NCI-H1048 (cell line): ENCODE measurements at places on chromosomes 16 and 17.

DNA sequence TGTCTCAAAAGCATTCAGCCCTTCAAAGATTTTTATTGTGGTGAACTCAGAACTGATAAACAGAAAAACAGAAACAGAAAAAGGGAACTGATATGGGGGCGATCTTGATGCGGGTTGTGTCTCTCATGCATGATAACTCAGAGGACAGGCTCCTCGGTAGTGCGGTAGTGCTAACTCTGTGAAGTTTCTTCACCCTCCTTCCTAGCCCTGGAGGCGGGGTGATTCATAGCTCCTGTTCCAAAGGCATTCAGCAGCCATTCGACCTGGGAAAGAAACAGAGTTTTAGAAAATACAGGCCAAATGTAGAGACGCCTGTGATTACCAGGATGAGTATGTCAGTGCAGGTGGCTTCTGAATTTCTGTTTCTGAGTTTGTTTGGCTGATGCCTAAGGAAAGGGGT is 5.5 kb upstream of the MAF start:
- DNase-seq: no peak

GRCh38 chr17:78027121-78027520 is 68.6 kb downstream of the TNRC6C start:
- DNase-seq: no peak

DNA sequence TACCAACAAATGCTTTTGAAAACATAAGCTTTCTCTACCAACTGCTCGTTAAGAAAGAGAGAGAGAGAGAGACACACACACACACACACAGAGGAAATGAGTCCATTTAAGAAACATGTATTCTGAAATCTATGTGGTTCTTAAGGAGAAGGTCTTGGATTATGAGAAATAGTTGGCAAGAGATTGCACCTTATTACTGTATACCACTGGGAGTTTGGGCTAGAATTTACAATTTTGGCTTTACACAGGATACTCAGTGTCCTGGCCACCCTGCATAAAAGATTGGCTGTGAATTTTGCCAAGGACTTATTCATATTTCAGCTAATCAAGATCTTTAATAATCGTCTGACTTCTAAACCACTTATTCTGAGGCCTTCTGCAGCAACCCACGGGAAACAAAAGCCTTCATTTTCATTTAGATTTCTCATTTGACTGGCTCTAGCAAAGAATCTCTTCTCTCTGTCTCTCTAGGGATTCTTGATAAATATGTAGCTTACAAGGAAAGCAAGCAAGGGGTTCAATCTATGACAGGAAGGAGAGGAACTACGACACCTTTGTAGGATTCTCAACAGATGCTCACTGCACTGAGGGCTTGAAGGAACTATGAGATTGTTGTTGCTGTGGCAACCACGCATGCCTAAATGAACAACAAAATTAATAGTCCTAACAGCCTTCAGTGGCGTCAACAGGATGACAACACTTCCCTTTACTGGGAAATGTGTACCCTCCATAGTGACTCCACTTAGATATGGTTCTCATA is 75.3 kb upstream of the GNAO1 start:
- no peak for DNase-seq

- DNase-seq: no peak
Observed at GRCh38 chr17:4354862-4355514, 11.5 kb downstream of the UBE2G1 start.

DNA sequence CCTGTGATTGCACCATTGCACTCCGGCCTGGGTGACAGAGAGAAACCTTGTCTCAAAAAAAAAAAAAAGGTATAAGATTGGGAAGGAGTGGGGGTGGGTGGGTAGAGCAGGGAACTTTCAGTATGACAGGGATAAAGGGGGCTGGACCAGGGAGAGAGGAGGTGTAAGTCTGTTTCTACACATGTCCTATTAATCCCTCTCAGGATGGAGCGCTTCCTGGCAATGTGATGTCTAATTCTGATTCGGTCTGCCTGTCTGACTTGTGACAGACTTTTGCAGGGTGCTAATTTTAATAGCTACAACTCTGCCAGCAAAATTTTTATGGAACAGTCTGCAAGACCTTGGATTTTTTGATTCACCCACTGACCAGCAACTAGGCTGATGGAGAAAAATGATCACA is 53.8 kb upstream of the SLC25A19 start:
- DNase-seq: no peak

DNA sequence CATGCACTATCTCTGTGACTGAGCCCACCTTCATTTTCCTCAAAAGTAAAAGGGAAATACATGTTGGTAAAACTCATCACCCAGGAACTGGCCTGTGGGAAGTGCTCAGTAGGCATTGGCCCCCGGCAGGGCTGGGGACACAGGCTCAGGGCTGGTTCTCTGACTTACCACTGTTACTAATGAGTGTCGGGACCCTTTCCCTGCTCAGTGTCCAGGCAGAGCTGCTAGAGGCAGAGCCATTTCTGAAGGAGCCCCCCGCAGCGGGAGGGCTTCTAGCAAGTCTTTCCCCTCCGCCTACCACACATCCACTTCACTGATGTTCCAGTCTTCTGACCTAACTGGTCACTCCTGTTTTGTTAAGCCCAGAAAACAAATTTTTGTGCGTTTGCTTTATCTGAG is 1.7 kb upstream of the PEMT start:
- DNase-seq: no peak

GRCh38 chr17:49968405-49969133 is 421 bp upstream of the DLX4 start:
- no peak for DNase-seq

GRCh38 chr17:48639982-48640857 is 14.1 kb upstream of the HOXB9 start:
- no peak for DNase-seq

DNA sequence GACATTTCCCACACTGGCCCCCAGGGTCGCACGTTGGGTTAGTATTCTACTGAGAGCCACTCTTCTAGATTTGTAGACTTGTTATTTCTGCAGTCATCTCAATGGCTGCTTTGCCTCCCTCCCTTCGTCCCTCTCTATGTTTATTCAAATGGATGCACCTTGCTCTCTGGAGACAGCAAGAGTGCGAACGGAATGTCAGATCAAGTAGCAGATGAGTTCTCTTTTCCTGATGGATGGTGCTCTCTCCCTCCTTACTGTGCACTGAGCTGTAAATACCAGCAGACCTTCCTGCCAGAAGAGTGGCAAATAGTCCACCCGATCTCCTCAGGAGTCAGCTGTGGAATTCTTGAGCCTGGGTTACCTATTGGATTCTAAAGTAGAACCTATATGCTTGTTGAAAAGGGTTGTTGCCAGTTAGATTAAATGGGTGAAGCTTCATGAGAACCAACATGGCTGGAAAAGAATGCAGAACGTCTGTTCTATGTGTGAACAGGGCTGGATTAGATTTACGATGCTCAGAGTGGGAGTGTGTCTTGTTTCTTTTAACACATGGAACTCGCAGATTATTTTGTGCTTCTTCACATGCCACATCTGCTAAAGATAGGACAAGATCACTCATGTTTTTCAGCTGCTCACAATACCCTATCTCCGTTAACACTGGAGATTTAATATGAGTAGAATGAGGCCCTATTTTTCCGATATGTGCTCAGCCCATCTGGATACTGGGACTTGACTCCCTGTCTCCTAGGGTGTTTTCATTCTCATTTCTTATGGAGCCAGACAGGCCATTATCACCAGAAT is 6.1 kb downstream of the GNAO1 start:
- DNase-seq: no peak

DNA sequence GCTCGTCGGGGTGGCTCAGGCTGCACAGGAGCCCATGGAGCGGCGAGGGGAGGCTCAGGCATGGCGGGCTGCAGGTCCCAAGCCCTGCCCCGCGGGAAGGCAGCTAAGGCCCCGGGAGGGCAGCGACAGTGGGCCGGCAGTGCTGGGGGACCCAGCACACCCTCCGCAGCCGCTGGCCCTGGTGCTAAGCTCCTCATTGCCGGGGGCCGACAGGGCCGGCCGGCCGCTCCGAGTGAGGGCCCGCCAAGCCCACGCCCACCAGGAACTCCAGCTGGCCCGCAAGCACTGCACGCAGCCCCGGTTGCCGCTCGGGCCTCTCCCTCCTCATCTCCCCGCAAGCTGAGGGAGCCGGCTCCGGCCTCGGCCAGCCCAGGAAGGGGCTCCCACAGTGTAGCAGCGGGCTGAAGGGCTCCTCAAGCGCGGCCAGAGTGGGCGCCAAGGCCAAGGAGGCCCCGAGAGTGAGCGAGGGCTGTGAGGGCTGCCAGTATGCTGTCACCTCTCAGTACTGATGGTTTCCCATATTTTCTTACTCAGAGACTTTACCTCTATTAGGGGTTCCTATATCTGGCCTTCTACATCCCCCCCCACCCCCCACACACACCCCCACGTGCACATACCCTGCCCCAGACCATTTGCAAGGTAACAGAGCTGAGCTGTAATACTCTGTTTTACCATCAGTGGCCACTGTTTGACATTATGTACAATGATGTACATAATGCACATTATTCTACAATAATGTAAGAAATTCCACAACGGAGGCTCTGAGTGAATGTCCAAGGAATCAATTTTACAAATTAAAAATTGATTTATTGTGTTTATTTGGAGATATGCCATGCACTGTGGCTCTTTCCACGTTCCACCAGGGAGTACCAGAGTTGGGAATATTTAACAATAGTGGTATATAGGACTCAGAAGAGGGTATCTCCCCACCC is 3.7 kb upstream of the VAT1L start:
- no peak for DNase-seq

GRCh38 chr16:84220851-84221250 is 19.0 kb downstream of the KCNG4 start:
- no peak for DNase-seq

- DNase-seq: no peak
Observed at GRCh38 chr17:34826332-34826731, 134.9 kb downstream of the CCT6B start.

GRCh38 chr17:37743612-37743874 is 1.3 kb downstream of the HNF1B start:
- no peak for DNase-seq

GRCh38 chr17:82049521-82049971 is 2.1 kb downstream of the RFNG start:
- DNase-seq: no peak

GRCh38 chr17:16371742-16372141 is 9.1 kb upstream of the UBB start:
- DNase-seq: no peak

- DNase-seq: no peak
Observed at GRCh38 chr17:32688221-32688620, 188.7 kb downstream of the MYO1D start.
